ENCODE measurements at places on chromosomes 7 and 10. TPM values are rescaled to one million over a fixed set of nuclear protein-coding genes. Genes with fewer than 3 reads are reported as not detected.

Gene TMEM270
- polyA plus RNA-seq = not detected

Gene CABCOCO1
- polyA plus RNA-seq = not detected

DNA sequence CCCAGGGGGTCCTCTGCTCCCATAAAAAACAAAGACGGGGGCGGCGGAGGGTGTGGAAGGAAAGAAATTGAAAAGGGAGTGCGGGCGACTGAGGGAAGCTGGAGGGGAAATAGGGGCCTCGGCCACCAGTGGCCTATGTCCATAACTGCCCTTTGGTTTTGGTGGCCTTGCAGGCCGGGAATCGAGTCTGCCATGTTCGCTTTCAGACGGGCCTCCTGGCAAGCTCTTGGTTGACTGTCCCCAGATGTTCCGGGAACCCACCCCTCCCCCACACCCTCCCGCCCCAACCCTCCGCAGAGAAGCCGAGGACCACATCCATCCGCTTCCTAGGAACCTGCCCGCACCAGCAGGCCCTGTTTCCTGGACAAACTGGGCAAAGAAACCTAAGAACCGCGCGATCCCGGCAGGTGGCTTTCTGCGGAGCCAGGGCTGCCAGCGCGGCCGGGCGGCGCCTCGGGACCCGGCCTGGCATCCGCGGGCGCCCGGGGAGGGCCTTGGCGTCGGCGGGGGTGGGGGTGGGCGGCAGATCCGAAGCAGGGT is 20.0 kb upstream of the GATA3 start:
- no peak for DNase-seq

DNA sequence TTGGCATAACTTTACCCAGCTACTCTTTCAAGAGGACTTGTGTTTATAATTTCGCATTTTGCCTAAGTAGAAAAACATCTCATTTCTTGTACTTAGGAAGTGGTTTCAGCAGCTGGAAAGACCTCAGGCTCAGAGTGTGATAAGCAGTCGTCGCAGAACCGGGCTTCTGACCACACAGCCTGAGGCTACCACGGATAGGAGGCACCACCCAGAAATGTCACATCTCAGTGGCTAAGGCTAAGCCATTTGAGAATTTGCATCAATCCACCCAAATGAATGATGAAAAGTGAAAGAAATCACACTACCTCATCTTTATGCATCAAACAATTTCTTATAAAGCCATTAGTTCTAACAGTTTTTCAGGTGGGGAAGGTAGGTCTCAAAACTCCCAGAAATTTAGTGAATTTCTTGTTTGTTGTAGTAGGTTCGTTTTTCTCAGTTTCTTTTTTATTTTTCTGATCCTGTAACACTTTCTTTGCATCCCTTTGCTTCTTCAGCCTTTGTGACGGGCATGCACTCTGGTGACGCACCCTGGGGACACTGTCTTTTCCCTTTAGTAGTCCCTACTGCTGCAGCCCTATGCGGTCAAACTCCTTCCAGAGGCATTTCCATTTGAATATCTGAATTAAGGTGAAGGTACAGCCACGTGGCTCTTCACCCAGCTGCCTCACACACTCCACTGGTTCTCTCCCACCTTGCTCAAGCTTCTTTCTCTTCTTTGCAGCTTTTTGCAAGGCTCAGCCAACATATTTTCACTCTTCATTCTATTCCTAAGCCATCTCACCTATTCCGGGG is 68.5 kb downstream of the MAP3K8 start:
- DNase-seq = no peak

DNA sequence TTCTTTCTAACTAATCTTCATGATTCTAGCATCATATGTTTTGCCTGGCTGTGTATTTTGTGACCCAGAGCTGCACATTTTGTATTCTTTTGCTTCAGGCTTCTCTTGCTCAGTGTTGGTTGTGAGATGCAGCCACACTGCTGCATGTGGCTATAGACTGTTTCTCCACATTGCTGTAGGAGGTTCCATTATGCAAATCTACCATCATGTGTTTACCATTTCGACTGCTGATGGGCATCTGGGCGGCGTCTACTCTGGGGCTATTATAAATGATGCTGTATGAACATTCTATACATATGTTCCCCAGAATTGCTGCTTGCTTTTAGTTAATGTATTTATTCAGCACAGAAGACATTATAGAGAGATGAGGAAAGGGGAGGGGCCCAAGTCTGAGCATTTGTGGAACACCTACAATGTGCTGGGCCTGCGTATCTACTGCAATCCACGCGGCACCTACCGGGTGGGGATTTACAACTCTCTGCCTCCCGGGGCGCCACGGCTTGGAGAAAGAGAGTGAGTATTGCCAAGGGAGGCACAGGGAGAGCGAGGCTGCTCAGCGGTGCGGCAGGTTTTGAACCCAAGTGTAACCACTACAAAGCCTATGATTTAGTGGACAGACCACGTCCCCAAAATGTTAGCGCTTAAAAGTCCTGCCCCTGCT is 172.5 kb downstream of the PRKAG2 start:
- DNase-seq = no peak

DNA sequence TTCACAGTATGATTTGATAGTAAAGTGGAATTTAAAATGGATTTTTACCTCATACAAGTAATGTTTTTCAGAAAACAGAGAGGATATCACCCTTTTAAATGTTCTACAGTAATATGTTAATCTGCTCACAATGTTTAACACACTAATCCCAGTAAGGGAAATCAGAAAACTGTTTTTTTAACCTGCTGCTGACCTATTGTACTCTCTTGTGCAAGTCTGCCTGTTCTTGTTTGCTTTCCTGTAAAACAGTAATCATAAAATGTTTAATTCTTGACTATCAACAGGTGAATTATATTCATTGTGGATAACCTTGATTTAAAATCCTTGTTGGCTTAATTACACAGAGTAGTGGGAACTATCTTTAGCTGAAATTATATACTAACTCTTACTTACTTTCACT is 126.4 kb downstream of the GNAT3 start:
- DNase-seq = no peak

DNA sequence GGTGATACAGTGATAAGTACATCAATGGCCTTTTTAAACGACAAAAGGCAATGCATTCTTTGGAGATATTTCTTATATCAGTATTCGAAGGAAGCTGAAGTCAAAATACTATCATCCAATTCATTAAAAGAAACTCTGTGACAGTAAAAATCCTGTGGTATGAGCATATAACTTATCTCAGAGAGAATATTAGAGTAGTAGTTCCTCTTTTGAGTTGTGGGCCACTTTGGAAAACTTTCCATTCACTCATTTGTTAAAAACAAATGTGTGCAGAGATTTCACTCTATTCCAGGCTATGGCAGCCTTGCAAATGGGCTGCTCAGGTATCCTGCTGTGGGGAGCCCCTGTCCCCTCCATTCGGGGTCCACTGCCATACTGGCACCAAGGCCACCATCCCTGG is 55.3 kb upstream of the ZNF438 start:
- no peak for DNase-seq

- no peak for DNase-seq
Measured at GRCh38 chr10:12471135-12471534, 121.8 kb downstream of the CAMK1D start.

GRCh38 chr10:29438271-29438670 is 149.4 kb downstream of the LYZL1 start:
- no peak for DNase-seq

DNA sequence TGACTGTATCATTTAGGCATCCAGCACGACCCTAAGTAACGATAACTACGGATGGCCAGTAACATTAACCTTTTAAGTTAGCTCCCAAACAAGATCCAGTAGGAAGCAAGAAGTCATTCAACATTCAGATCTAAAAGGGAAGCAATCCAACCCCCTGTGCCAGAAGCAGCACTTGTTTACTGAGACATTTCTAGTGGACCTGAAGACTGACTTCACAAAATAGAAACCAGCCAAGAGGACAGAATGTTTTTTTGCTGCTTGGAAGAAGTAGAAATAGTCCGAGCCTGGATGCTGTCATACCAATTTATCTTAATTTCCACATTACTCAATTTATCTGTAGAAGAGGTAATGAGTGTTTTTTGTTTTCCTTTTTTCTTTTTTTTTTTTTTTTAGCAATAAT is 88.0 kb upstream of the CTTNBP2 start:
- DNase-seq = no peak

DNA sequence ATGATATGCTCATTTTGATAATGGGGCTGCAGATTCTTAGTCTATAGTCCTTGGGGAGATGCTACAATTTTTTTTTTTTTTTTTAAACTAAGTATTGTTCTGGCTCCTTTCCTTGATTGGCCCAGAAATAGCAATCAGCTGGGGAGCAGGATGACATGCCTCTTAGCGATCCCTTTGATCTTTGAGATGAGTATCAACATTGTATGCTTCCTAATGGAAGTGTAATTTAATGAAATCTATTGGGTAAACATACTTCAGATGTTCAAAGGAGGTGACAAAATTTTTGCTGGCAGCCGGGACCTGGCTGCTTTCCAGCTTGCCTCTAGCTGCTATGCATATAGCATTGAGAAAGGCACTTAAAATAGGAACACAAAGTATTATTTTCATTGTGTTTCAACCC is 43.5 kb downstream of the VTI1A start:
- DNase-seq = no peak

Data from muscle of arm (tissue), 14 donors.